Inflammatory macrophage treated with lipopolysaccharide for 1 hour (primary cell): ENCODE measurements at places on chromosomes 4 and X.

DNA sequence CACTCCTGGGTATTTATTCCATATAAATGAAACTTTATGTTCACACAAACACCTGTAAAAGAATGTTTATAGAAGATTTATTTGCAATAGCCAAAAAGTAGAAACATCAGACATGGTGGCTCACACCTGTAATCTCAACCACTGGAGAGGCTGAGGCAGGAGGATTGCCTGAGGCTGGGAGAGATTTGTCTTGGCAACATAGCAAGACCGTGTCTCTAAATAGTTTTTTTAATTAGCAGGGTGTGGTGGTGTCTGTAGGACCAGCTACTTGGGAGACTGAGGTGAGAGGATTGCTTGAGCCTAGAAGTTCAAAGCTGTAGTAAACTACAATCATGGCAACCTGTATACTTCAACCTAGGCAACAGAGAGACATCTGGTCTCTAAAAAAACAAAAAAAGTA, 27.7 kb upstream of the NFKB1 start:
- DNase-seq, result no peak

- peak; percentile 14 for DNase-seq
Measured at GRCh38 chrX:110665223-110666002, 130.2 kb downstream of the CHRDL1 start.

- DNase-seq, result peak; percentile 13
Measured at GRCh38 chr4:83490876-83491450, 6.1 kb upstream of the ABRAXAS1 start.

DNA sequence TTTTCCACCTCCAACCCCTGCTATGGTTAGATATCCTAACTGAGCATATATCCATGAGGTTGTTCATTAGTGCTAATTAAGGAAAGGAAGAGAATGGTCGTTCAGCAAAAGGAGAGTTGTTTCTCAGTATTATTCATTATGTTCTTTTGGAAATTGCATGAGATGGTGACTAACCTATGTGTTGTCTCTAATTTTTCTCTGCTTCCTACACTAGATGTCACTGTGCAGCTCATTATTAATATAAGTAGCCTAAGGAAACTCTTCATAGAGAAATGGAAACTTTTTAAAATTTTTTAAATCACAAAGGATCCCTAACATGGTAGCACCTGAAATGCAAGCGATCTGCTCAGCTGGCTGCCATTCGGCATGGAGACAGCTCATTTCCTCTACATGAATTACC, 67.7 kb upstream of the FAM9A start:
- no peak for DNase-seq
